Lung microvascular endothelial cell (primary cell): ENCODE measurements at places on chromosomes 1 and 21. TPM values are rescaled to one million over a fixed set of nuclear protein-coding genes. Genes with fewer than 3 reads are reported as not detected.
A peak's percentile ranks its signal among the peaks of the same experiment; 100 is the strongest.

Gene ST6GALNAC5
- total RNA-seq = not detected in 2 replicates

DNA sequence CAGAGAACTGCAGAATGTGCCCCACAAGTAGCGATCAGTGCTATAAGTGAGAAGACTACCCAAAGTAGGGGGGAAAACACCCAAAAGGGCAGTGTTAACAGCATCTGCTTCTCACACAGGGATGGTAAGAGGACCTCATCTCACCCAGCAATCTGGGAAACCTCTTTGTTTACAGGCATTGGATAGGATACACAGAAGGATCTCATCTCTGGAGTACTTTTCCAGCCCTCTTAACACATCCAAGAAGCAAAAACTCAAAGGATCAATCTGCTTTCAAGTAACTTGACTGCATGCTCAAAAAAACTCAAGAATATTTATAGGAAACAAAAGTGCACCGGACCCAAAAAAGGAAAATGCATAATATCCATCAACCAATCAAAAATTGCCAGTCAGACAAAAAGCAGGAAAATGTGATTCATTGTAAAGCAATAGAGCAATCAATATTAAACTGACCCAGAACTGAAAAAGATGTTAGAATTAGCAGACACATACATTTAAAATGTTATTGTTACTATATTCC lies 311.0 kb upstream of the CXADR start:
- DNase-seq = no peak

Gene NR0B2
- not detected in 2 replicates for total RNA-seq

- DNase-seq = no peak
Observed at GRCh38 chr1:29852248-29852647, 615.9 kb downstream of the PTPRU start.

- no peak for DNase-seq
Observed at GRCh38 chr1:176857632-176858031, 306.9 kb downstream of the ASTN1 start.

Gene PLA2G2D
- total RNA-seq = not detected in 2 replicates

DNA sequence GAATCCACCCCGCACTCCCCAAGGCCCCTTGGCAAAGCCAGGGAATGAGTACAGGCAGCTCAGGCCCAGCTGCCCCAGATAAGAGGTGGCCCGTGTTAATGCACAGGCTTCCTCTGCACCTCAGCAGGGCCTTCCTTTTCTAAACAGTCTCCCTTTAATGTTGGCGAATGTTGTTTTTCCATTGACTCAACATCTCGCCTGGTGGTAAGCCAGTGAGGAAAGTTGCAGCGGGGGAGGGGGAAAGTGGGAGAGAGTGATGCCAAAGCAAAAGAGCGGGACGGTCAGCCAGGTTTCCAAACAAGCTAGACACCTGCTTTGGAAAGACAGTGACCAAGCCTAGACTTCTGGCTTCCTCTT lies 10.3 kb upstream of the PROX1 start:
- no peak for DNase-seq

GRCh38 chr1:111446546-111446945 lies 2.5 kb downstream of the WDR77 start:
- no peak for DNase-seq

DNA sequence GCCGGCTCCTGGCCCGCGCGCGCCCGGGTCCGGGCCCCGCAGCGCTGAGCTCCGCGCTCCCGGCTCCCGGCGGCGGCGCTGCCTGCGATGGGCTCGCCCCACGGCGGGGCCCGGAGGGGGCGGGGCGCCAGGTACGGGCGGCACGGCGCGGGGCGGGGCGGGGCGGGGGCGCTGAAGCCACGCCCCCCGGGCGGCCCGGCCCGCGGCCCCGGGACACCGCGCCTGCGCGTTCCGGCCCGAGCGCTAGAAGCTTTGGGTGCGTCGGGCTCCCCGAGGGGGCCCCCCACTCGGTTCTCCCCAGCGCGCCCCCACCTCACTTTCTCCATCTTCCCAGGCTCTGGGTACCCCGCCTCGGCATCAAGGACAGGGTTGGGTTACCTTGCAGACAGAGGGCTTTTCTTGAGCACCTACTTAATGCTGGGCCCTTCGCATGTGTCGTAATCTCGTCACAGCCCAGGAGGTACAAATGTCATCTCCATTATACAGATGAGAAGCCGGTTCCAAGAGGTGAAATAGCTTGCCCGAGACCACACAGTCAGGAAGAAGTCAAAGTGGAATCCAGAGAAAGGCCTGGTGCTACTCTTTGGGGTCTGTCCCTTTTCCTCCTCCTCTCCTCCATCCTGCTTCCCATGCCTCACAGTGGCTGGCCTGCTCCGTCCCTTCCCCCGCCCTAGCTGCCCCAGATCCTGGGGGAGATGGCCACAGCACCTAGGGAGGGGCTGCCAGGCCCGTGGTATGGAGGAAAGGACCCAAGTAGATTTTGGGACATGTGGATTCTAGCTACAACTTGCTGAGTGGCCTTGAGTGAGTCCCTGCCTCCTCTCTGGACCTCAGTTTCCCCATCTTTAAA lies 46.5 kb downstream of the RAP1GAP start:
- no peak for DNase-seq

GRCh38 chr1:154970631-154971340 lies at the start of gene SHC1:
Gene SHC1, minus strand, starts transcription at chr1:154970747. Its CDS starts 221 bp downstream, at chr1:154970526.
- peak; percentile 97 for DNase-seq

GRCh38 chr1:162391790-162392563 lies 10.4 kb downstream of the C1orf226 start:
- DNase-seq = peak; percentile 69

GRCh38 chr1:39272027-39272797 lies 67.7 kb downstream of the MACF1 start:
- DNase-seq = peak; percentile 80

GRCh38 chr1:47951026-47951425 lies 46.2 kb downstream of the TRABD2B start:
- DNase-seq = no peak

DNA sequence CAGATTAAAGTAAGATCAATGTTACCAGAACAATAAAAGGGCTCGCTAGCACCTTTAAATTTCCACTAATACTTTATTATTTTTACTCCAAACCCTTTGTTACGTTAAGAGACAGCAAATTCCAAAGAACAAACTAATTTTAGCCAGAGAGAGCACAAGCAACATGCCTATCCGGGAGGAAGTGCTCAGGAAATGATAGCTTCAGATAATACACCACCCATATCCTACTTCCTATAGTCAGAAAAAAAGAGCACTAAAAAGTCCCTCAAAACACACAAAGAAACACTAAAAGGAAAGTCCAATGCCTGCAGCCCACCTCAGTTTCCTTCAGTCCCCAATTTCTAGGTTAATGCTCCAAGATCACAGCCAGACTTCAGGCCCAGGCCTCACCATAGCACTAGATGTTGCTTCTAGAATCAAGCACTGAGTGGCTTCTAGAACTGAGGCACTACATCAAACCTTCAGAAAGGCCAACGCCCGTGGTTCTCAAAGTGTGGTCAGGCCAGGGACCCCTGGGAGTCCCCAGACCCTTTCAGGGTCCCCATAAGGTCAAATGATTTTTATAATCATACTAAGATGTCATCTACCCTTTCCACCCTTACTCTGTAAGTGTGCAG lies 142.6 kb downstream of the PSMG1 start:
- DNase-seq = peak; percentile 63

DNA sequence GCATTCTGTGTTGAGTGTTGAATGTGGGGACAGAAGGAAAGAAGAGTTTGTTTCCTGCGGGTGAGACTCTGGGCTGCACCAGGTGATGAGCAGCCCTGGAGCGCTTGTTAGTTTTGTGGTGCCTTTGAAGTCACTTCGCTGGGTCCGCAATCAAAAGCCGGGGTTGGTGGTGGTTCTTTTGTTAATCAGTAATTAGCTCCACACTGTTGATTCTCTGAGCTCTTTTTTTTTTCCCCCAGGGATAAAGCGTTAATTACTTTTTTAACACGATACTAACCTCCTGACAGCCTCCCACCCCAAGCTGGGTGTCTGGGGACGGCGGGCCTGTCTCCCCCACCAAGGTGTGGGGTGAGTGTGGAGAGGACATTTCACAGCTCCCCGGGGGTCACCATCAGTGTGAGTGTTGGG lies 56.6 kb downstream of the AGPAT3 start:
- DNase-seq = no peak

DNA sequence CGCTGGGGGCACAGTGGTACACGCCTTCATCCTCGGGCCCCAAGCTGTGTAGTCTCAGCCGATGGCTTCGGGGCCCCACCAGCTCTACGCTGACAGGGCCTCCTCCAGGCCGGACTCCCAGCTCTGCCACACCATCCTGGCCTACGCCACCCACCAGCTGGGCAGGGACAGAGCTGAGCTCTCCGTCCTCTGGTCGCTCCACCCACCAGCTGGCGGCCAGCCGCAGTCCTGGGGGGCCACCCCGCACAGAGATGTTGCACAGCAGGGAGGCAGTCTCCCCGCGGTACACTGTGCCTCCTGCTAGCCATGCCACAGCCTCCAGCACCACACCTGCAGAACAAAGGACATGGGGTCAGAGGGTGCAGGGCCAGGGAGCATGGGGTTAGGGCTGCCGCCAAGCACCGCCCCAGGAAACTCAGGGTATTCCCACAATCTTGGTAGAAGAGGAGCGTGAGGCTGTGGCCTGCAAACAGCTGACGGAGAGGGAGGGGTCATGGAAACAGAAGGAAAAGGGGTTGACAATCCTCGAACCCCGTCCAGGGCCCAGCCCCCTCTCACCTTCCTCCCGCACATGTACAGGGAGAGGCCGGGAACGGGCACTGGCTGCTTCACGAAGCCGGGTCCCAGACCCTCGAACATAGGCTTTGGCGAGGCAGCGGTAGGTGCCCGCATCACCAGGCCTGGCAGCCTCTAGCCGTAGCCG lies 5.9 kb downstream of the IGSF8 start:
- DNase-seq = no peak
